ENCODE measurements at places on chromosomes 13 and 19.

- no peak for DNase-seq
Measured at GRCh38 chr13:24224232-24224680, 63.7 kb downstream of the SPATA13 start.

DNA sequence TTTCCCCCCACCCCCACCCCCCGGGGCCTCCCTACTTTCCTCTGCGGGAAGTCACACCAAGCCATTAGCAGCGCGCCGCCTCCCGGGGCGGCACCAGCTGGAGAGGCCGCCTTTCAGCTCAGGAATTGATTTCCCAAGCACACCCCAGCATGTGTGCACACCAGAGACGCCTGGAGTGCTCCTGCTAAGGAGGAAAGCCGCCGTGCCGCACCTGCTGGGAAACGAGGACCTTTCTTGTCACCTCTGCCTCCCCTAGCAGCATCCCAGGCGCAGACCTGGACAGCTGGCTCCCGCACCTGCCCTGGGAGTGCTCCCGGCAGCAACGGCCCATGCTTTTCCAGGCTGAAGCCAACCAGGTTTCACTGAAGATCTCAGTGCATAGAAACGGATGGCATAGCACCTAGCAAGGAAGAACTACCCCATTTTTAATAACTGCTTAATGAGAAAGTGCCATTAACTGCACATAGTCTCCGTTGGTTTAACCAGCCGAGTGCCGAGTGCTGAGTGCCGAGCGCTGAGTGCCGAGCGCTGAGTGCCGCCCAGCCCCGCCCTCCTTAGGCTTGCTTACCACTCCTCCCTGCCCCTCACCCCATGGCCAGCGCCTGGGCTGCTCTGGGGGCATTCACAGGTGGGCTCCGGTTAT lies 165.0 kb downstream of the USP12 start:
- peak; percentile 33 for DNase-seq

GRCh38 chr19:58586133-58586765 lies 13.1 kb upstream of the MZF1 start:
- no peak for DNase-seq

- peak; percentile 33 for DNase-seq
Measured at GRCh38 chr19:16462757-16463250, 9.0 kb downstream of the EPS15L1 start.

DNA sequence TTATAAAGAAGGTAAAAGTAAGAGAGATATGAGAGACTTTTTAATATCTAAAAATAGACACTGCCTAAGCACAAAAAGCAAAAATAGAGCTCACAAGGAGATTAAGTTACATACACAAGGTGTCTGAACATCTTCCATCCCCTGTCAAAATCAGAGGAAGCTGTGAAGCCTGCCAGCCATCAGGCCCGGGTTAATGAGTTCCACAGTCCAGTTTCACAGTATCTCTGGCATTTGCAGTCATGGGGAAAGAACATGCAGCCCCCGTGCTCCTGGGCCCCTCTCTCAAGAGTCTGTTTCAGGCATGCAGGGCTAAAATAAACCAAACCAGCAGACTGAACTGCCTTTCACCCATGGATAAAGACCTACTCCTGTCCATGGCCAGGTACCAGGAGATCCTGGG lies 79.2 kb downstream of the TBC1D4 start:
- no peak for DNase-seq

Data from inflammatory macrophage (primary cell).